ENCODE measurements at places on chromosomes 12 and 14.

DNA sequence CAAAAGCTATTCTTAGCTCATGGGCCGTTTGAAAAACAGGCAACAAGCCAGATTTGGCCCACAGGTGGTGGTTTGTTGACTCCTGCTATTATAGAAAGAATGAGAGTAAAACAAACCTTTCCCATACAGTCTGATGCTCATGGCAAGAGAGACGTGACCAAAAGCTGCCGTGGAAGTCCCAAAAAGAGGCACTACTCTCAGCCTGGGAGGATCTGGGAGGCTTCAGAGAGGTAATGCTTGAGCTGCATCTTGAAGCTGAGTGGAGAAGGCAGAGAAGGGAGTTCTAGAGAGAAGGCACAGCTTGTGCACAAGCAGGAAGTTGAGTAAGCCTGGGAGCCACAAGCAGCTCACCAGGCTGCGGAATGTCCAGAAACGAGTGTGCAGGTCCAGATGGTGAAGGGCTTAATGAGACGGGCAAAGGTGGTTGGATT is 9.6 kb downstream of the PLXNC1 start:
- peaks cover 42% of the 10 kb centered on the region for H3K27me3 ChIP-seq
- H3K4me1 ChIP-seq = peaks cover 2% of the 10 kb centered on the region
- no peak overlapping the region for H3K4me3 ChIP-seq
- H3K27ac ChIP-seq = peak overlapping the region; percentile 4
- no peaks in the 10 kb centered on the region for H3K36me3 ChIP-seq

DNA sequence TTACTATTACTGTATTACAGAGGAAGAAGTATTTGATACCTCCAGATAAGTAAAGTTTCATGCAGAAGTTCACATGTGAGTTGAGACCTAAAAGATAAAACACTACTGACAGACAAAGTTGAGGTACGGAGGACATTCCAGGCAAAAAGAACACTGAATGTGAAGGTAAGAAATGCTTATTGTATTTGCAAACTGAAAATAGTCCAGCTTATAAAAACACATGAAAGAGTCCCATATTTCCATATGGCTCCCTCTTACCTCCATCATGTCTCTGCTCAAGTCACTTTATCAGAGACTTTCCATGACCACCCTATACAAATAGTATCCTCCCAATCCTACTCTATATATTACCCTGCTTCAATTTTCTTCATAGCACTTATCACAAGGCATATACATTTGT is 35.8 kb downstream of the SENP1 start:
- no peak for DNase-seq
- no peak overlapping the region for H3K4me3 ChIP-seq
- peaks cover 69% of the 10 kb centered on the region for H3K36me3 ChIP-seq
- no peaks in the 10 kb centered on the region for H3K4me1 ChIP-seq
- no peak overlapping the region for H3K27ac ChIP-seq
- no peaks in the 10 kb centered on the region for H3K27me3 ChIP-seq

DNA sequence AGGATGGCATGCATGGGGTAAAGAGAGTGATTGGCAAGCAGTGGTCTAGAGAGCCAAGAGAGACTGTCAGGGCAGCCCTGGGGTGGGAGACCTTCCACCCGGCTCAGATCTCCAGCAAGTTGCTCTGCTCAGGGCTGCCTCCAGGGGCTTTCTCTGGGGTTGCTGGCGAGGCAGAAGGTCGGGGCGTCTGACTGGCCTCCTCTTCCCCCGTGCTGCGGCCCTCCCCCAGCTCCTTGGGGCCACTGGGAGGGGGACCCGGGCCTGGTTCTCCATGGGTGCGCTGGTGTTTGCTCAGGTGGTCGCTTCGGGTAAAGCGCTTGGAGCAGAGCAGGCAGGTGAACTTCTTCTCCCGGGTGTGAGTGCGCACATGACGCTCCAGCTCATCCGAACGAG is 6.6 kb upstream of the AAAS start:
- peak; percentile 33 for DNase-seq
- H3K4me3 ChIP-seq = no peak overlapping the region

DNA sequence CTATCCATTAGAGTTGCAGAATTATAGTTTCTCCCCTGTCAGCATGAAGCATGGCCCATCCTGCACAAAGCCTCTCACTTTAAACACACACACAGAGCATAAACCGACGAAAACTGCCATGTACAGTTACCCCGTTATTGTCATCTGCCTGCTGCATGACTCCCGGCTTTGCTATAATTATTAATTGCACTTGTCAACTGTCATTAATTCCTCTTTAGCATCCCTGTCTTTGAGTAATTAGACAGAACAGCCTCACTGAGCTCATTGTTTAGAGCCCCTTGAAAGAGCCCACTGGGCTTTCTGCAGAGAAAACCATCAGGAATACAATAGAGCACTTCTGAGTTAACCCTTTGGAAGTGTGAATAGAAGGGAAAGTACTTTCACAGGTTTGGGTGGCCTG is 307.2 kb upstream of the SOX5 start:
- no peak for DNase-seq
- H3K4me1 ChIP-seq = peaks cover 23% of the 10 kb centered on the region
- H3K36me3 ChIP-seq = peaks cover 8% of the 10 kb centered on the region
- no peak overlapping the region for H3K4me3 ChIP-seq
- peaks cover 3% of the 10 kb centered on the region for H3K27me3 ChIP-seq
- H3K27ac ChIP-seq = peak overlapping the region; percentile 24

DNA sequence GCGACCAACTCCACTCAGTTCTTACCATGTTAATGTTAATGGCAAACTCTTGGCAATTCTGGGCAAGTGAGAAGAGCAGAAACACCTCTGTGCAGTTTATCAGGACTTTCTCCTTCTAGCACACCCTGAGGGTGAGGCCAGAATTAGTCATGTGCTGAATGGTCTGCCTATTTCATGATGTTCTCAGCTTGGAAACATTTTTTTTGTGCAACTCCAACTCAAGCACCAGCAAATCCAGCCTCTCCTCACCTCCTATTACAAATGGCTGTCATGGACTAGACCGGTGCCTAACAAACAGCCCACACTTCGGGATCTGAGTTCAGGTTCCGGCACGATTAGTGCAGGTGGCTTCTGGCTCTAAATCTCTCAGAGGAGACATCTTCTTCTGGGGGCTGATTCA is 246.0 kb downstream of the ZFP36L1 start:
- no peak for DNase-seq
- H3K27me3 ChIP-seq = peaks cover 8% of the 10 kb centered on the region
- peak overlapping the region; percentile 98 for H3K27ac ChIP-seq
- peaks cover 6% of the 10 kb centered on the region for H3K36me3 ChIP-seq
- H3K4me3 ChIP-seq = no peak overlapping the region

DNA sequence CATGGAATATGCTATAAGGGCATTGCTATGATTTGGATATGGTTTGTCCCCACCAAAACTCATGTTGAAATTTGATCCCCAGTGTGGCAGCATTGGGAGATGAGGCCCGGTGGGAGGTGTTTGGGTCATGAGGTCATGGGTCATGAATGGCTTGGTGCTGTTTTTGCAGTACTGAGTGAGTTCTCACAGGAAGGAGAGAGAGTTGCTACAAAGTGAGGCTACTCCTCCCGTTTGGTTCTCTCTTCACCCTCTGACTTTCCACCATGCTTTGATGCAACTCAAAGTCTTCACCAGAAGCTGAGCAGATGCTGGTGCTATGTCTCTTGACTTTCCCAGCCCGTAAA is 388.1 kb upstream of the TMPO start:
- peaks cover 6% of the 10 kb centered on the region for H3K27me3 ChIP-seq
- peaks cover 47% of the 10 kb centered on the region for H3K4me1 ChIP-seq
- peaks cover 6% of the 10 kb centered on the region for H3K36me3 ChIP-seq
- H3K4me3 ChIP-seq = no peak overlapping the region
- peak; percentile 34 for DNase-seq
- H3K27ac ChIP-seq = peak overlapping the region; percentile 98

DNA sequence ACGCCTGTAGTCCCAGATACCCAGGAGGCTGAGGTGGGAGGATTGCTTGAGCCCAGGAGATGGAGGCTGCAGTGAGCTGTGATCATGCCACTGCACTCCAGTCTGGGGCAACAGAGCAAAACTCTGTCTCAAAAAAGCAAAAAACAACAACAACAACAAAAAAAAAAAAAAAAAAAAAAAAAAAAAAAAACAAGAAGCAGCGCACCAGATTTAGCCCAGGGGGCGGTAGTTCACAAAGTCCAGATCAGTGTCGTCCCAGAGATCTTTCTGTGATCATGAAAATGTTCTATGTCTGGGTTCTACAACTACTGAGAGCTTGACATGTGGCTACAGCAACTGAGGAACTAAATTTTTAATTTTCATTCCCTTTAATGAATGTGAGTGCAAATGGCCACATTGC is 27.4 kb downstream of the OAS2 start:
- H3K27me3 ChIP-seq = peaks cover 57% of the 10 kb centered on the region
- peak; percentile 15 for DNase-seq
- no peak overlapping the region for H3K4me3 ChIP-seq

DNA sequence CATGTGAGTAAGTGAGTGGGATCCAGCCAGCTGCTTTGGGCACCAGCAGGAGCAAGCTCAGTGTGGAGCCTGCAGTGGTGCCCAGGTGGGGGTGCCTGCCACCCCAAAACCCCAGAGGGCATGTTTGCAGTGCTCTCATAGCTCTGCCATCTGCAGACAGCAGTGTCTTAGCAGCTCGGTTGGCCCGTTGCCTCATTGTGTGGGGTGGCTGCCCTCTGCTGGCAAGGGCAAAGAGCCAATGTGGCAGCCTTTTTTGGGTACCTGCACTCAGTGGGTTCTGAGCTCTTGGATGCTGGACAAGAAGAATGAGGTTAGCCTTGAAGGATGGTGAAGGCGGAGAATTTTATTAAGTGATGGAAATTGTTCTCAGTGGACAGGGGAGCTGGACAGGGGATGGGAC is 52.3 kb downstream of the NEUROD4 start:
- no peak overlapping the region for H3K4me3 ChIP-seq
- H3K27me3 ChIP-seq = peaks cover 7% of the 10 kb centered on the region
- H3K36me3 ChIP-seq = no peaks in the 10 kb centered on the region

- peaks cover 5% of the 10 kb centered on the region for H3K27me3 ChIP-seq
- no peak overlapping the region for H3K27ac ChIP-seq
- DNase-seq = no peak
- H3K4me1 ChIP-seq = no peaks in the 10 kb centered on the region
These were observed 238.6 kb upstream of the DDHD1 start for GRCh38 chr14:53391631-53392285.

GRCh38 chr12:981176-981828 is 9.7 kb upstream of the ERC1 start:
- peaks cover 28% of the 10 kb centered on the region for H3K36me3 ChIP-seq
- H3K4me1 ChIP-seq = no peaks in the 10 kb centered on the region
- no peaks in the 10 kb centered on the region for H3K27me3 ChIP-seq
- H3K27ac ChIP-seq = no peak overlapping the region

DNA sequence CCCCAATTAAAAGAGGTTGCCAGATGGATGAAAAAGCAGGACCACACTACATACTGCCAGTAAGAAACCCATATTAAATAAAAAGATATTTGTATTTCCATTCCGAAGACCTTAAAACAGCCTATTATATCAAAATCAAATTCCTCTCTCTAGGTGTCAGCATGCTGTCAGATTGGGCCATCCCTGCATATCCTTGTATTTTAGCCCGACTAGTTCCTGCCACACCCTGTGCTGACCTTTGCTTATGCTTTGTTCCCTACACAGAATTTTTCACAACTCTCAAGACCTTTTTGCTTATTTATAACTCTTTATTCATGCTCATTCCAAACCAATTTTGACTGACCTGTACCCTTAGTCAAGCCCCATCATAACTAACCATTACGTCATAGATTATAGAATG is 12.8 kb downstream of the GSKIP start:
- no peak overlapping the region for H3K4me3 ChIP-seq
- H3K36me3 ChIP-seq = peaks cover 21% of the 10 kb centered on the region
- no peaks in the 10 kb centered on the region for H3K27me3 ChIP-seq
- H3K27ac ChIP-seq = no peak overlapping the region

DNA sequence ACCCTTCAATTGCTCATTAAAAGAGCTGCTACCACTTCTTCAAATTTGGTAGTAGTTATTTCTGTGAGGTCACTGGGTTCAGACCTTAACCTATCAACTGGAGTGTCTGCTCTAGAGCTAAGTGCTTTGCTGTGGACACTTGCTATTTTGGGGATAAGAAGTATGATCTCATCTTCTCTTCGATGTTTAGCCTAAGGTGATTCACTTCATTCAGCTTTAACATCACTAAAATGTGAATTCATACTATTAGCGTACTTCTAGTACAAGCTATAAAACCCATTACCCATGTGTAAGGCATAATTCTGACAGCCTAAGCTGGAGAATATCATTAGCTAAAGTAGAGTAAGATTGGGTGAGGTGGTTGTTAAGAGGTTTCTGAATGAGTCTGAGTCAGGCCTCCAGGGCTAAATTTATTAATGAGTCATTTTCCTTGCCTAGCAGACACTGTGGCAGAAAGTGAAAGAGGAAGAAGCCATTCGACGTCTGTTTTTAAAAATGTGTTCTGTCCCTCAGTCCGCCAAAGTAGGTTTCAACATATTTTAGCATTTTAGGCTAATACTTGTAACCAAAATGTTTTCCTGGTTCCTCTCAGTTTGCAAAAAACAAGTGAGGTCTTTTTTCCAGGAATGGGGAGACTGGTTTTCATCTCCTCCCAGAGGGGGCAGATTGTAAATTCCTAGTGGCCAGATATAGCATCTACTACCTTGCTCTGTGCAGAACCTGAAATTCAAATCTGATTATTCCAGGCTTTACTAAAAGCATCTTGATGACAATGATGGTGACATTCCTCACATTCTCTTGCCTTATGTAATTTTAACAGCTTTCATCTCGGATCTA is 103.6 kb downstream of the SSPN start:
- no peak for DNase-seq
- peaks cover 3% of the 10 kb centered on the region for H3K27me3 ChIP-seq
- peaks cover 4% of the 10 kb centered on the region for H3K4me1 ChIP-seq

DNA sequence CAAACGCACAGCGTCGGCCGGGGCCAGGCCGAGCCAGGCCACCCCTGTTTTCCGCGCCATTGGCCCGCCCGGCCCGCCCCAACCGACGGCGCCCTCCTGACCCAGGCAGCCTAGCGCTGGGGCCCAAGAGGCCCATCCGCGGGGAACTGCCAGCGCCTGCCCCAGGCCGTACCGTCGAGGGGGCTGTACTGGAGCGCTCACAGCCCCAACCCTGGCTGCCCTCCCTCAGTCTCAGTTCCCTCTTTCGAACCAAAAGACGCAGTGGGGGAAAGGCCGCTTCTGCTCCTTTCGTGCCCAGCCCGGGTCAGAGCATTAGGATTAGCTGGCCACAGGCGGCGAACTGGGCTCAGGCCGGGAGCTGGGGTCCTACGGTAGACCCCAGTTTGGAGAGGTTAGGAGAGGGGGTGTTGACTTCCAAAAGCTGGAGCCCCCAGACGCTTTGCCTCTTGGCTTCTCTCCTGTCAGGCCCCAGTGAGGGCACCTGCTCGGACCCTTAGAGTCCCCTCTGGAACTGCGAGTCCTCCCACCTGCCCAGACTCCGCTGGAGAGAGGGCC is 1.9 kb downstream of the NKX2-1 start:
- no peak overlapping the region for H3K4me3 ChIP-seq
- no peaks in the 10 kb centered on the region for H3K36me3 ChIP-seq
- H3K27ac ChIP-seq = no peak overlapping the region
- H3K4me1 ChIP-seq = peaks cover 33% of the 10 kb centered on the region
- peaks cover 99% of the 10 kb centered on the region for H3K27me3 ChIP-seq

Measured in nephron progenitor cell (in vitro differentiated cells).